ENCODE measurements at places on chromosomes 12 and 14.
A peak's percentile ranks its signal among the peaks of the same experiment; 100 is the strongest.

- DNase-seq: no peak
These were observed 103.8 kb downstream of the SLC16A7 start for GRCh38 chr12:59699421-59700152.

GRCh38 chr12:30979371-30980259 is 53.1 kb downstream of the TSPAN11 start:
- DNase-seq: no peak

- DNase-seq: no peak
These were observed 5.5 kb upstream of the ATN1 start for GRCh38 chr12:6921996-6922946.

- no peak for DNase-seq
These were observed 557 bp downstream of the COPS7A start for GRCh38 chr12:6724409-6724797.

DNA sequence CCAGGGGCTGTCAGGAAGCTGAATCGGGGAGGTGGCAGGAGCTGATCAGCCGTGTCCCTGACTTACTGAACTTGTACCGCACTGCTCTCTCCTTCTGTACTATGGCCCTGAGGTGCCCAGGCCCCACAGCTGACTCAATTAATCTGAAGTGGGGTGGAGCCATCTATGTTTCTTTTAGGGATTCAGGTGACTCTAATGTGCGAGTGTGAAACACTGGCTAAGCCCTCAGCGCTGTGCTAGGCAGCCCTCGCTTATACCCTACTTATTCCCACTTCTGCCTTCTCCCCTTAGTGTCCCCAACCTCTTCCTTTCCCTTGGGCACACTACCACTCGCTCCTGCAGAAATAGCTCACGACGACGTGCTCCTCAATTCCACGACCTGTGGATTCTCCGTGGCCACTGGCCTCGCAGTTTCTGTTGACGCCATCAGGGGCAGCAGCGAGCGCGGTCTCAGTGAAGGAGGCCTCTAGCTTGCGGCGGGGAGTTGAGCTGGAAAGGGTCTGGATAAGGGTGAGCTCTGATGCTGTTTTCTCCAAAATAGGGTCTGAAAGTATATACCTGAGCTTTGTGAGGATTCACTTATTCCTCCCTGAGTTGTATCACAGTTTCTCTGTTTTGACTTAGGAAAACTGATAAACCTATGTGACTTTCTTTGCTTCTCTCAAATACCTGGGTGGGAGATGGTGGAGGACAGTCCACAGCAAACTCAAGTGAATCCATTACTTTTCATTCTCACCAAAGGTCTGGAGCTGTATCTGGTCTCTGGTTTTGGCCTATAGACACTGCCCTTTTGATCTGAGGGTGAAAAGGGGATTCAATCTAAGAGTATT is 167.6 kb downstream of the SLC41A2 start:
- peak; percentile 28 for DNase-seq

- DNase-seq: no peak
These were observed 20.1 kb downstream of the ERC1 start for GRCh38 chr12:1011091-1011490.

DNA sequence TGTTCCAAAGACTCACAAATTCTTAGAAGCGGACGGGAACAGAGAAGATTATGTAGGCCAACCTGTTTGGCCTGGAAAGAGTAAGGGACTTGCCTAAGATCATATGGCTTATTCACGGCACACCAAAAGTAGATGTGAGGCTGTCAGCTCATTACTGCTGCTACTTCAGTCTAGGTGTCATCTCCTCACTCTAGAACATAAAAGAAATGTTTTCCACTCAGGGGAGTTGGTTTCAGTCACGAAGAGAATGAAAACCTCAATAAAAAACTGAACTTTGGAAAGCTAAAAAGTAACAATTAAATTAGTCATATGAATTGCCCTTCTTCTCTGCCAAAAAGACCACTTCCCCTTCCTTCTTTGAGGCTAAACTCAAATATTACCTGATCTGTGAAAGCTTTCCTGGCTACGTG is 658 bp upstream of the CEP128 start:
- DNase-seq: no peak

GRCh38 chr12:45522227-45522626 is 207.3 kb upstream of the ARID2 start:
- no peak for DNase-seq

DNA sequence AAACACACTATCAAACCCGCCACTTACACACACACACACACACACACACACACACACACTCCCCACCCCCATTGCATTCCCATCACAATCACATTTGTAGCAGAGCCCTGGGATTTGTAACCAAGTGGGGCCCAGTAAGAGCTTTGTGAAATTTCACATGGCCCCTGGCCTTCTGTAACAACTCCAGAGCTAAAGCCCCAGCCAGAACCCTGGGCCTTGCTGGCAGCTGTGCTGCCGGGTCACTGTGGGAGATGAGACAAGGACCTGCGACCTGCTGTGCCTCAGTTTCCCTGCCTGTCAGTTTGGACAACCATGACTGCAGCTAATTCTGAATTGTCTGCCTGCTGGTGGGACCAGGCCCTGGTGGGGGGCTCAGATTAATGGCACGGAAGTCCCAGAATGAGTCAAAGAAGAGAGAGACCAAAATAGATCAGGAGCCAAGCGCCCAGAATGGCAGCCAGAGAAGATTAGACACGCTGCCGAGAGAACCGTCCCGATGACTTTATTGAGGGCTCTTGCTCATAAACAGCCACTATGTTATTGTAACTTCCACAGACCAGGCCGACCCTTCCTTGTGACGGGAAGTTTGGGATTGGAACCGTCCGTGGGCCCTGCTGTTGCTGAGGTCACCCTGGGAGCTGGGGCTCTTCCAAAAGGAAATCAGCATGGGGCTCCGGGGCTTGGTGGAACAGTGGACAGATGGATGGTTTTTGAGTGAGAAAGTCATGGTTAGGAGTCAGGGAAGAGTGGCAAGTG is 123.1 kb downstream of the ZFP36L1 start:
- DNase-seq: no peak

DNA sequence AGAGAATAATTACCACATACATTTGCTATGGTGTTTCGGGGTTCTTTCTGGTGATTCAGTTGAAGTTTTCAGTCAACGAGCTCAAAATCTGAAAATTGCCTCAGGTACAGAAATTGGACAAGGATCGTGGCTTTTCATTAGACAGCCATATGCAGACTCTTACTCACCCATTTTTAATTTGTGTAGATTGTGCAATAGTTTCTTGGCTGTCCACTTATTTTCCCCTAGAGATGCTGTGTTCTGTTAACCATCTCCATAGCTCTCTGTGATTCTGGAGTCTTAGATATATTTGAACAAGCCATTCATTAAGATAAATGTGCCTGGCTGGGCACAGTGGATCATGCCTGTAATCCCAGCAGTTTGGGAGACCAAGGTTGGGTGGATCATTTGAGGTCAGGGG is 497.1 kb upstream of the RPL10L start:
- DNase-seq: no peak

DNA sequence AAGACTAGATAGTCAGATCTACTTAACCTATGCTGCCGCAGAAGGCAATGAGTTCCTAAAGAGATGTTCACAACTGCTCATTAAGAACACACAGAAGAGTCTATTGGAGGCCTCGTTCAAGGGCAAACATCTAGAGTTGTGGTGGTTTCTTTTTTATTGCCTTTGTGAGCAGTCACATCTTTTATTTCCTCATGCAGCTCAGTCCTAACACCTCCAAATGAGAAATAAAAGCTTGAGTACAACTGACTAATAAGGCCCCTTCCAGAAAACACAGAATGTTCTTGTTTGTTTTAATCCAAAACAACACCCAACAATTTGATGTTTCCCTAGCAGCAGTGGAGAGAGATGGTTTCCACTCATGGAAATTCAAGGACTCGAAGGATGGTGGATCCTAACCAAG is 123.5 kb upstream of the NOS1 start:
- DNase-seq: no peak

DNA sequence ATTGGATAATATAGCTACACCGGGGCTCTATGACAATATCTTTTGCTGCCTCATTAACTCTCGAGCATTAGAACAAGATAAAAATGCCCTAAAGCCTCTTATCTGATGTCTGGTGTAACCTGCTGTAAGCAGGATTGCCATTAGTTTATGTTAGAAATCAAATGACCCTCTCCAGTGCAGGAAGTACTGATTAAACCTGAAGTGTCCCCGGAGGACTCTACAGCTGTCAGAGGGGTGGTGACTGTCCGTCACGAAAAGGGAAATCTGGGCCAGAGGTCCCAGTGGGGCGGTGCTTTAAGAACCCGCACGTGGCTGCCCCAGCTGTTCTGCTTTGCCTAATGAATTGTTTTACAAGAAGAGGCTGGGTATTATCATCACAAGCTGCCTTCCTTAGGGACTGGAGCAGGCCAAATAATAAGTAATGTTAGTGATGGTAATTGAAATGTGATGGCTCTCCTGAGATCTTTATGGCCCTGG is 55.7 kb downstream of the LIN52 start:
- DNase-seq: no peak

DNA sequence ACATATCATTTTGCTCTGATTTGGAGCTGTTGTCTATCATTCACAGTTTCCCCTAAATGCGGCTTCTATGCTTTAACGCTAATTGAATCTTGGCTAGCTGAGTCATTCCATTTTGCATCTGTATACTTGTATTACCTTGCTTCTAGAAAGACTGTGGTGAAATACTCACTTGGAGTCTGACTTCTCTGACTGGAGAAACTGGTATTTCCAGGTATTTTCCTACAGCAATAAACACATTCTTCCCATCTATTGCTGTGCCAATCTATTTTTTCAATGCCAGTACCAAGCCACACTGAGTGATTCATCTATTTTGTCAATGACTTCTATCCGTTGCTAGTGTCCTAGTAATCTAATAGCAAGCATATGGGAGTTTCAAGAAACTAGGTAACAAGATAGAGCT is 76.0 kb upstream of the ST8SIA1 start:
- no peak for DNase-seq

DNA sequence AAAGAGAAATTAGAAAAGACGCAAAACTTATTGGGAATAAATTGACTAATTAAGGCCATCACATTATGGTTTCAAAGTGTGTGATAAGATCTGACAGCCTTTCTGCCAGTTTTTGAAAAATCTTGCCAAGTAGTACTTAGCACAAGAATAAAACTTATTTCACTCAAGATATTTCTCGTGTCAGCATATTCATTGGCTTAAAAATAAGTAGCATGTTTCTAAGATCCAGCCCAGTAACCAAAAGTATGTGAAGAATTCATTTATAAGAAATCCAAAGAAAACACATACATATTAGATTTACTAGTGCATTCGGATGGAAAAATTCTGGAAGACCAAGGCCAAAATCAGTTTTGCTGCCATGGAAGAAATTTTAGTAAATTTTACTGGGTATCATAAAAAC is 1135.0 kb downstream of the GALC start:
- DNase-seq: no peak

- DNase-seq: no peak
These were observed 38.3 kb upstream of the PPP2R5E start for GRCh38 chr14:63581491-63581890.

DNA sequence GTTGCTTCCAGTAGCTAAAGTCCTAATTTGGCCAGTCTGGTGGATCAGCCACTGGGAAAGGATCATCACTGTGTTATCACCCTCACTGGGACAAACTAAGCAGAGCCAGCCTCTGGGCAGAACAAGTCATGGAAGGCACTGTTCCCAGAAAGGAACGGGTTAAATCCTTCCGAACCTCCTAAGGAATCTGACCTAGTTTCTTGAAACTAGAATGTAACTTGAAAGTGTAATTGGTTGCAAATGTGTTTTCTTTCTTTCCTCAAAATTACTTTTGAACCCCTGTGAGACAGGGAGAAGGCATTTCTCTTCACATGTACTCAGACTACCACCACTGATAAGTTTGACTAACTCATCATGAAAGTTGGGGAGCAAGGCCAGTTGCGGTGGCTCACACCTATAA is 18.7 kb upstream of the KICS2 start:
- no peak for DNase-seq

DNA sequence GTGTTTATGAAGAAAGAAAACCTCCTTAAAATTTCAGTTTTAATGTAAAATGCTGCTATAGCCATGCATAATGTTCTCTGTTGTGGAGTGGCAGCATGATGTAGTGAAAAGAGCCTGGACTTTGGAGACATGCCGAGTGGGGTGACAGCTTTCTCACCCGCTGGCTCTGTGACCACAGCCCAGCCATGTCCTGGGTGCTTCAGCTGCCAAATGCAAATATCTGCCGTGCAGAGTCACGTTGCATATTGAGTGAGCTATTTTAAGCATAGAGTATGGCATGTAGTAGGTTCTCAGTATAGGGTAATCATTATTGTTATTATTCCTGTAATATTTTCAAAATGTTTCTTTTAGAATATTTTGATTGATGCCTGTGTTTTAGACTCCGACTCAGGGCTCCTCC is 15.5 kb upstream of the TCTN2 start:
- no peak for DNase-seq

GRCh38 chr14:49478784-49479183 is 107.4 kb downstream of the RPS29 start:
- no peak for DNase-seq

- DNase-seq: no peak
These were observed 269.2 kb downstream of the KSR2 start for GRCh38 chr12:117699575-117699974.

DNA sequence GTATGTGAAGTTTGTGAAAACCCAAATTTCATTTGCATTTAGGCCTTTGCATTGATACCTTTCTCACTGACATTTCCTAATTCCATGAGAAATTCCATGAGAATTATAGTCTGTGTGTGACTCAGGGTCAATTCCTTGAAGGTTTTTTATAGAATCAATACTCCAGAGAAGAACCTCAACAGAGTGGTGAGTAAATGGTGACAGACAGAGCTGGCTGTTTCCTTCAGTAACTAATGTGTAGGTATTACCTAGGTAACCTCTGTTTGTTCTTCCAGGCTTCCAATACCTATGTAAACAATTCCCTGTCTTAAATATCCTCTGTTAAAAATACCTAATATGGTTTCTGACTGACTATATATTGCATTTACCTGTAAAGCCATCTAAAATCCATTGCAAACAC is 117.0 kb downstream of the TTC8 start:
- no peak for DNase-seq

DNA sequence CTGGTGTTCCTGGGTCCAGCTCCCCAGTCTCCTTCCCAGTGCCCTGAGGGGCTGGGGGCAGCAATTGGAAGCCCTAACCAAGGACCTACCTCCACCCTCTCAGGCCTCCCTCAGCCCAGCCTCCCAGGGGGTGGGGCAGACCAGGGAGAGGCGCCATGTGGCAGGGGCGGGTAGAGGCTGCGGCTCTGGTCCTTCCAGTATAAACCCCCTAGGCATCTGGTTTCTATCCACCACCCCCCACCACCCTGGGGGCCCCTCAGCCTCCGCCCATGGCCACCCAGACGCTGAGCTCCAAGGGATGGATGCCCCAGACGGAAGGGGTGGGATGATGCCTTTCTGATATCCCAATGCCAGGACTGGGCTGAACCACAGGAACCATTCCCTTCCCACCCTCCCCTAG is 2.8 kb upstream of the SP7 start:
- DNase-seq: no peak

GRCh38 chr14:98230411-98230810 is 1041.6 kb downstream of the BCL11B start:
- no peak for DNase-seq

Measured in activated T-helper 9 cell treated with anti-CD3 and anti-CD28 coated beads, Interleukin-2, amount 50 U/mL, for 16 hours (primary cell).